ENCODE measurements at places on chromosomes 1 and 21.
A peak's percentile ranks its signal among the peaks of the same experiment; 100 is the strongest.

GRCh38 chr1:166843769-166844596 lies 4.7 kb downstream of the POGK start:
- DNase-seq, result no peak

DNA sequence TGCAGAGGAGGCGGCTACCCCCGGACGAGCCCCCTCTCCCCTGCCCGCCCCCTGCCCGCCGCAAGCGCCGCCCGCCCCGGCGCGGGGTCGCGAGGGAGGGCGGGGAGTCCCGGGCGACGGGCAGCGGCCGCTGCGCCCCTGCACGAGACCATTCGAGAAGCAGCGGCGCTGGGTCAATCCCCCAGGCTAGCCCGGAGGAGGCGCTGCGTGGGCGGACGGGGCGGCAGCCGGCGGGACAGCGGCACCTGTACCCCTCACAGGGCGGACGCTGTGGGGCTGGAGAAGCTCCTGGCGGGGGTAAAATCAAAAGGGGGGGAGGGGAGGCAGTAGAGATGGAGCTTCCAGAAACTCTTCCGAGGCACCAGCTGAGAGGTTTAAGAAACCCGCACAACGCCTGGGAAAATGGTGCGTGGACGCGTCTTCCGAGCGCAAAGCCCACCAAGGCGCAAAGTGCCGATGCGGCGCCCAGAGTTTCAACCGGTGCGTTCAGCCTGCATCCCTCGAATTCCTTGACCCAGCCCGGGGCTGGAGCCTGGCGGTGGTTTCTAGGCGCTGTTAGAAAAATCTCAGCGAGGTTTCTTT lies at the start of gene PLPPR5:
Gene PLPPR5 (minus strand): TSS at position 1 of the 582 bp plus-strand sequence. CDS start 190 bp downstream, outside the sequence.
- DNase-seq, result no peak

- DNase-seq, result no peak
These were observed 75.0 kb downstream of the ATP6V1G3 start for GRCh38 chr1:198465201-198466144.

- no peak for DNase-seq
These were observed 62.7 kb downstream of the DMAP1 start for GRCh38 chr1:44275991-44276405.

DNA sequence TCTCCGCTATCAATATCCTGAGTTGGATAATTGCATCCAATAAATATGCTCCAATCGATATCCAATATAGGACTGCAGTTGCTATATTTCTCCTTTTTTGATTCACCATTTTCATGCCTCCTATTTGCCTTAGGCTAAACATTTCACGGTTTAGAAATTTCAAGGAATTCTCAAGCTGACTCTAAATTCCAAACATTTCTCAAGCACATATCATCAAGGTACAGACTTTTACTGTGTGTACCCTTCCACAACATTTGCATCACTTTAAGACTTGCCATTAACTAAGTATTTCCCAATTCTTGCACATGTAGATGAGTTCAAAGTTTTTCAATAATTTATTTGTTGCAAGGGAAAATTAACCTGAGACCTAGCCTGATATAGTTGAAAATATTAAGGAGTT lies 795.2 kb upstream of the TMPRSS15 start:
- no peak for DNase-seq

DNA sequence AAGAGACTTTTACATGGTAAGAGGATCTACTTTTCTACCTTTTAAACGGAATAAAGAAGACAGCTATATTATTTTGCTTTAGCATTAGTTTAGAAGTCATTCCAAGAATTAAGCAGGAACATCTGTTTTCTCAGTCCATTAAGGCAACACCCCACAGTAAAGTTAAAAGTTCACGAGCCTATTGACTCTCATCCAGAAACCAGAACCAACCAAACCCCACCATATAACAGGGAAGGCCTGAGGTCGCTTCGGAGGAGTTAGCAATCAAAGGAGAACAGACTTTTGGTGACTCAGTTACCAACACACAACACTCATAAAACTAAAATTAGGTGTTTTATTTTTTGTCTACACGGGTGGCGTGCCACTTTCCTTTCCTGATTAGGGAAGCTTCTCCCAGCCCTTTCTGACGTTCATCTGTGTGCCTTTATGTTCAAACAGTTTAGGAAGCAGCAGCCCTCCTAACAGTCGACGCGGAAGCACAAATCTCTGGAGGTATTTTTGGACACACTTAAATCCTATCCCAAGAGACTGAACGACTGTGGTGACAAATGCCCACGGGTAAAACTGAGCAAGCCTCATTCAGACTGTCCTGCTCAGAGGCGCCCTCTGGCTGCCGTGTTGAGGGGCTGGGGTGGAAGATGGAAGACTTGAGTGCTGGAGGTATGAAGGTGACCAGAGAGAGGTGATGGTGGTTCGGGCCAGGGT lies 8.6 kb upstream of the PLA2G2C start:
- peak; percentile 75 for DNase-seq

DNA sequence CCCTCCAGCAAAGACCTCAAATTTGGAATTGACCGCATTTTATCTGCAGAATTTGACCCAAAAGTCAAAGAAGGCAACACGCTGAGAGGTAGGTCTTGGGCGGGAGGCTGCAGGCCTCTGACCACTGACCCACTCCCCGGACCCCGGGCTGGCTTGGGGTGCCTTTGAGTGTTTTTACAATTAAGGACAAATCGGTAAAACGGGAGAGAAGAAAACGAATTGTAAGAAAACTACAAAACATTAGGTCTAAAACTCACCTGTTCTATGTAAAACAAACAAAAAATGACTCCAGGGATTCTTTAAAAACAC lies 1.1 kb downstream of the HLX start:
- no peak for DNase-seq

DNA sequence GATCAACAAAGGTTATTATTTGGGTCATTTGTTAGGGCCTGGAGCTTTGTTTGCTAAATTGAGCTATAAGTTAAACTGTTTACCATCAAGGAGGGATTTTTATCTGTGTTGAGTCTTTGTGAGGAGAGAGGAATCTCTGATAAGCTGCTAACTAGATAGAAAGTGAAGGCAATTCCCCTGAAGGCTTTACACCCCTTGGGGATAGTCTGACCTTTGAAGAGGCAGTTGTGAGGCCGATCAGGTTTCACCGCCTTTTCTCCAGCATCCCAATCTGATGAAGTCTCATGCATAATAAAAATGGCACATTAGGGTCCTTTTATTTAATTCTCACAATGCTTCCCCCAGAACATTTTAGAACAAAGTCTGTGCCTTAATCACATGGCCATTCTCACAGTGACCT lies 21.8 kb downstream of the C1orf21 start:
- DNase-seq, result no peak

- no peak for DNase-seq
These were observed 5.6 kb downstream of the MX2 start for GRCh38 chr21:41367301-41367944.

DNA sequence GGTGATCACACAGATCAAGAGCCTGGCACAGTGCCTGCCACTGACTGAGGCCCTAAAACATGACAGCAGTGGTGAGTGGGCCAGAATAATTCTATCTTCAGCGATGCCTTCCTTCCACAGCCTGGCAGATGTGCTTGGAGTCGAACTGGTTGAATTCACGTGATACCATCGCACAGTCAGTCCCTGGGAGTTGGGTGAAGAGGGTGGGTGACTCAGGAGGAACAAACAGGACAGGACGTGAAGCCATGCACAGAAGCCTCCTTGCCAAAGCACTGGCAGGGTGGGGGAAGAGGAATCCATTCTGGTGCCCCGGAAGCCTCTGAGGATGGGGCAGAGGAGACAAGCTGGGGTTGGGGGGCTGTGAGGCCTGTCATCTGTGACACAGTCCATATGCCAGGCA lies 80.3 kb upstream of the WNT4 start:
- DNase-seq, result no peak

DNA sequence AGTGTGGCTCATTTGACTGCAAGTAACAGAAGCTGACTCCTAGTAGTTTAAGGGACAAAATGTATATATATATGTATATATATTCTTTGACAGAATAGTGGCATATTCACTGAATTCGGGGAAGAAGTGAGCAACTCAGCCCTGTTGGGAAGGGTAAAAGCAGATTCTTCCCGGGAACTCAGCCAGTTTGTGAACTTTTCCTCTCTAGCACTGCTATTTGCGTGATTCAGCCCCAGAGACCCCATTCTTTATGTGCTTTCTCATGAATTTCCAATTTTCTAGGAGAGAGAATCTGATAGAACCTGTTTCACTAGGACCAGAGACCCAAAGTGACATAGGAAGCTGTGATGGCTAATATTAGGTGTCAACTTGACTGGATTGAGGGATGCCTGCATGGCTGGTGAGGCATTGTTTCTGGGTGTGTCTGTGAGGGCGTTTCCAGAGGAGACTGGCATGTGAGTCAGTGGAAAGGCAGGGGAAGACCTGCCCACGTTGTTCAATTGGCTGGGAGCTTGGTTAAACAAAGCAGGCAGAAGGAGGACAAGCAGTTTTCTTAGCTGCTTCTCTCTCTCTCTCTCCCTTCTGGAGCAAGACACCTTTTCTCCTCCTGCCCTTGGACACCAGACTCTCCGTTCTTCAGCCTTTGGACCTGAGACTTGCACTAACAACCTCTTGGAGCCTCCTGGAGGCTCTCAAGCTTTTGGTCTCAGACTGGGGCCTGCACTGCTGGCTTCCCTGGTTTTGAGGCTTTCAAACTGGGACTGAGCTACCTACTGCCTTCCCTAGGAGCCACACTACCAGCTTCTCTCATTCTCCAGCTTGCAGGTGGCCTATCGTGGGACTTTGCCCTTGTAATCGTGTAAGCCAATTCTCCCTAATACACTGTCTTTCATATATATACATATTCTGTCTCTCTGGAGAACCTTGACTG lies 93.4 kb upstream of the KCNK1 start:
- no peak for DNase-seq

- no peak for DNase-seq
These were observed 75.7 kb upstream of the KCNJ15 start for GRCh38 chr21:38181096-38181495.

- no peak for DNase-seq
These were observed 6.6 kb downstream of the KLHDC8A start for GRCh38 chr1:205350124-205350523.

GRCh38 chr1:68331117-68331865 lies 99.0 kb upstream of the WLS start:
- DNase-seq, result no peak

GRCh38 chr1:72620453-72620852 lies 338.1 kb upstream of the NEGR1 start:
- no peak for DNase-seq

DNA sequence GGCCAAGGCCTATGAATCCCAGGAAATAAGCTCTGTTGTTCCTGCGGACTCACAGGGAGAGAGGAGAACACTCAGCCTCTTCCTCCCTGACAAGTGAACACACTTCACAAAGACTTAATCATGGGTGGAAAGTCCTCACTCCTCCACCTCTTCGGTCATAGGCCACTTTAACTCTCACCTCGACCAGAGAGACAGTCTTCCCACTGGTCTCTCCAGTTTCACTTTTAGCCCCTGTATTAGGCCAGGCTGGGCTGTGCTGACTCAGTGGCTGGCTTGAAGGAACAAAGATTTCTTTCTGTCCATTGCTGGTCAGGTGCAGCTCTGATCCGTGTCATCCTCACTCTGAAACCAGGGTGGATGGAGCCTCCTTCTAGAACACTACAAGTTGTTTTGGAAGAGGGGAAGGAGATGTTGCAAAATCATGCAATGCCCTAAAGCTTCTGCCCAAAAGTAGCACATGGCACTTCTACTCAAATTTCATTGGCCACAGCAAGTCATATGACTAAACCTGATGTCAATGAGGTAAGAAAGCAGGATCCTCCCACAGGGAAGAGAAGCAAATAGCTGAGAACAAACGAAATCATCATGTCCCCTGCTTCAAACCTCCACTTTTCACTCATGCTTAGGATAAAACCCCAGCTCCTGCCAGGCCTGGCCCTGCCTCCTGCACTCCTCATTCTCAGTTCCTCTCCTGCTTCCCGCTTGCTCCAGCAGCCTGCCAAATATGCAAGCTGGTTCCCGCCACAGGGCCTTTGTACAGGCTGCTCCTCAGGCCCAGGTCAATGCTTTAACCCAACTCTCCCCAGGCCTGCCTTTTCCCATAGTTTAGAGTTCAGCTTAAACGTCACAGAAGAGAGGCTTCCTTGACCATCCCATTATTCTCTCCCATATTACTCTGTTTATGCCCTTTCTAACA lies 150.5 kb upstream of the RUNX3 start:
- no peak for DNase-seq

- no peak for DNase-seq
These were observed 26.5 kb downstream of the TRIM45 start for GRCh38 chr1:117094841-117095604.

DNA sequence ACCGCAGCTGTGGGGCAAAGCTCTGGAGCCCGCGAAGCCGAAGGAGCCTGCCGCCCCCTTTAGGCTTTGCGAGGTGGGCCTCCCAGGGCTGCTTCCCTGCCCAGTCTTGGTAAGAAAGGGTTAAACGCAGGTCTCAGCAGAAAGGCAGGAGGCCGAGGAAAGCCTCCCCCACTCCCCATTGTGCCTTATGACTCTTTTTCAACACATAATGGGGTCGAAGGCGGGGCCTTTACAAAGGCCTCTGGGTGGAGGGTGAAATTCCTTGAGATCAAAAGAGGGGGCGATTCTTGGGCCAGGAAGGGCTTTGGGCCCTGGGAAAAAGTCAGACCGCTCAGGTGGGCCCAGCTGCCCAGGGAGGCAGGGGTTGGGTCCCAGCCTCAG lies 880 bp downstream of the ALPL start:
- no peak for DNase-seq

- no peak for DNase-seq
These were observed 32.6 kb downstream of the RUNX3 start for GRCh38 chr1:24897263-24898151.

DNA sequence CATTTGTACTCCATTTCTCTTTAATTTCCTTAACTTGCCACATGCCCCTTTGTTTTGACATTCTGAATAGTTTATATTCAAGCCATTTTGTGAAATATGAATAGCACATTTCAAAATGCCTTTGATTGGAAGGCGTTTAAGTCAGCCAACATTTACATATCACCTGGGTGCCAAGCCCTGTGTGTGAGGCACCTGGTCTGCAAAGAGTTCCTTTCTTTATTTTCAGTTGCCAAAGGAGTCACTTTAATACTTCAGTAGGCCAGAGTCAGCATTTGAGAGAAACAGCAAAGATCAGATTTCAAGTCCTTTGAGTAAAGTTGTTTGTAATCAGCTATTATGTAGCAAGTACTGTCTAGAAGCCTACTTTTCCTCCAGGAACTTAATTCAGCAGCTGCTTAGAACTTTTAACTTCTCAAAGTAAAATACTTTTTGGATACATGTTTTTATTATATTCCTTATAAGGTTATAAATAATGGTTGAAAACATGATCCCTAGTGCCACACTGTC lies 70.8 kb downstream of the DTL start:
- DNase-seq, result no peak

- DNase-seq, result no peak
These were observed 18.1 kb upstream of the ENAH start for GRCh38 chr1:225670806-225671733.

DNA sequence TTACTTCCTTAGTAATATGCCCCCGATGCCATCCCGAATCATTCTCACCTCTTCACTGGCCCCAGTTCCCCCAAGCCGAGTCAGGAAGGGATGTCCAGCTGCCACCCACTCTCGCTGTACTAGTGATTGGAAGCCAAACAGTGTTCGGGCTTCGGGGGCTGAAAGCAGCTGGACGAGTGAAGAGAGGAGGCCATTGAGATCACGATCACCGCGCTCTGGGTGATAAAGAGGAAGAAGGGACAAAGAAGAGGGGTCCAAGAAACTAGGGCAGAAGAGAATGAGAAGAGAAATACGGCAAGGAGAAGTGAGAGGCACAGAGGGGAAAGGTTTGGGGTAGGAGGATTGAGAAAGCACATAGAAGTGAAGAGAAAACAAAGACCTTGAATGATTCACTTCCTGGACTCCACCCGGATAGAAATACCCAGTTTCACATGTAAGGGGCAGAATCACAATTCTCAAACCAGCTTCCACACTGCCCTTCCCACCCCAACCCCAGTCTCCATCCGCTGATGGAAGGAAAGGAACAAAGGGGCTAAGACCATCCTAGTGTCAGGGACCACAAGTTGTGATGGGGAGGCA lies 3.7 kb upstream of the SF3B4 start:
- DNase-seq, result no peak

GRCh38 chr1:45325851-45326506 lies 716 bp upstream of the HPDL start:
- DNase-seq, result no peak
